ENCODE measurements at places on chromosomes 6 and 20.

DNA sequence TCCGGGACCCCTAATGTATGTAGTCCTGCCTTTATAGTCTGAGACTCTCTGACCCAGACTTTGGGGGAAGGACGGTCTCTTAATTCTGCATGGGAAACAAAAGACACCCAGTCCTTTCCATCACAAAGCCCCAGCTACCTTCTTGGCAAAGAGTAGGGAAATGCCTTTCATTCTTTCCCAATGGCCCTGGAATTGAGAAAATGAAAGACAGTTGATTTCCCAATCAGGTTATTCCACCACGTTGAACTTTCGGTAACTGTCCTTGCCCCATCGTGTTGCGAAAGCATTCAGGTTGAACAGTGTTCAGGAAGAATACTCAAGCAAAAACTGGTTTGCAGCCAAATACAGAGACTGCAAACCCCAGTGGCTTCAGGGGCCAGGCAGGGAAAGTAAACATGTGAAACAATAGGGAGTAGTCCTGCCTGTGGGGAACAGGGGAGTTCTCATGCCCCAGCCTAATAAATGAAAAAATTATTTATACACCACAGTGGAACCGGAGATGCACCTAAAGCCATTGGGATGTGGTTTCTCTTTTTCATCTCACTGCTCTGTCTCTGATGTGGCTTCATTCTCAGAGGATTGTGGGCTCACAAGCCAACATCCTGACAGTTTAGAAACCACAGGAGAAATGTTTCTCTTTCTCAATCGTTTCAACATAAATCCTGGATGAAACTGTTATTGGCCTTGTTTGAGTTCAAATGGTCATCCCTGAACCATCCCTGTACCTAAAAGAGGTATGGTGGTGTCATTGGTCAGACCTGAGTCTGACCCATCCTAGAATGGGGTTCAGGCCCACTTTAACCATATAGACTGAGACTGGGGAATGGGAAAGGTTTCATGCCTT, 44.2 kb upstream of the SLC9A8 start:
- DNase-seq: peak; percentile 27
- no peaks in the 10 kb centered on the region for H3K36me3 ChIP-seq
- peaks cover 30% of the 10 kb centered on the region for H3K4me1 ChIP-seq
- H3K27me3 ChIP-seq: peaks cover 59% of the 10 kb centered on the region
- no peak overlapping the region for H3K4me3 ChIP-seq
- H3K27ac ChIP-seq: no peak overlapping the region

DNA sequence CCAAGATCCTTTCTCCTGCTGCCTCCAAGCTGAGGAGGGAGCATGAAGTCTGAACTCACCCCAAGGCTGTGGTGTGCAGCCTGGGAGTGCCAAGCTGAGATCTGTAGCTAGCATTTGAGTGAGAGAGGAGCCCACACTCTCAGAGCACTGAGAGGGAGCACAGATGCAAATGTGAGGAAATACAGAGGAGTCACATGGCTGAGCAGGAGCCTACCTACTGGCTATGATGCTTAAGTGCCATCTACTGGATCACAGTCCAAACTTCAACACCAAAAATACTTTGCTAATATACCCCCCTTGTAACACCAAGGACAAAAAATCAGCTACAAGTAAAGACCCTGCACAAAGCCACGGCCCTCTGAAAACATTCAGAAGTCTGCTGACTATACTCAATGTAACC, 94.4 kb upstream of the IMPG1 start:
- H3K4me1 ChIP-seq: no peaks in the 10 kb centered on the region
- H3K27ac ChIP-seq: no peak overlapping the region
- no peaks in the 10 kb centered on the region for H3K36me3 ChIP-seq
- H3K4me3 ChIP-seq: no peak overlapping the region

DNA sequence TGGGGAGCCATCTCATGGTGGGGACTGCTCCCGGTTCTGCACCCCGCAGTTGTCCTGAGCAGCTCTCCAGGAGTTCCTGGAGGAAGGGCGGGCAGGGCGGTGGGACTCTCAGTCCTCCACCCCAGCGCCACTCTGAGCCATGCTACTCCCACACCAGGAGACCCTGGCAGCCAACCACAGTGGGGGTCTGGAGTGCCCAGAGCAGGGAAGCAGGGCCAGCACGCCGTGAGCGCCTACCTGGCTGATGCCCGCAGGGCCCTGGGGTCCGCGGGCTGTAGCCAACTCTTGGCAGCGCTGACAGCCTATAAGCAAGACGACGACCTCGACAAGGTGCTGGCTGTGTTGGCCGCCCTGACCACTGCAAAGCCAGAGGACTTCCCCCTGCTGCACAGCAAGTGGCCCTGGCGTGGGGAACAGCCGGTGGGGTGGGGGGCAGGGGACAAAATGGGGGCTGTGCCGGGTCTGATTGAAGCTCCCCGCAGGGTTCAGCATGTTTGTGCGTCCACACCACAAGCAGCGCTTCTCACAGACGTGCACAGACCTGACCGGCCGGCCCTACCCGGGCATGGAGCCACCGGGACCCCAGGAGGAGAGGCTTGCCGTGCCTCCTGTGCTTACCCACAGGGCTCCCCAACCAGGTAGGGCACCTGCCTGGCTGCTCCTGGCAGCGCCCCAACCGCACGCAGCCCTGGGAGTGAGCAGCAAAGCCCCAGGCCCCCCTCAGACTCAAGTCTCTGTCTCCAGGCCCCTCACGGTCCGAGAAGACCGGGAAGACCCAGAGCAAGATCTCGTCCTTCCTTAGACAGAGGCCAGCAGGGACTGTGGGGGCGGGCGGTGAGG, 1.6 kb upstream of the TNFRSF6B start:
- H3K36me3 ChIP-seq: peaks cover 7% of the 10 kb centered on the region
- no peak overlapping the region for H3K27ac ChIP-seq
- H3K4me3 ChIP-seq: no peak overlapping the region

GRCh38 chr6:79657238-79657637, 26.1 kb downstream of the SH3BGRL2 start:
- no peak for DNase-seq
- no peak overlapping the region for H3K4me3 ChIP-seq
- no peak overlapping the region for H3K27ac ChIP-seq
- peaks cover 7% of the 10 kb centered on the region for H3K4me1 ChIP-seq
- H3K27me3 ChIP-seq: no peaks in the 10 kb centered on the region
- peaks cover 12% of the 10 kb centered on the region for H3K36me3 ChIP-seq

DNA sequence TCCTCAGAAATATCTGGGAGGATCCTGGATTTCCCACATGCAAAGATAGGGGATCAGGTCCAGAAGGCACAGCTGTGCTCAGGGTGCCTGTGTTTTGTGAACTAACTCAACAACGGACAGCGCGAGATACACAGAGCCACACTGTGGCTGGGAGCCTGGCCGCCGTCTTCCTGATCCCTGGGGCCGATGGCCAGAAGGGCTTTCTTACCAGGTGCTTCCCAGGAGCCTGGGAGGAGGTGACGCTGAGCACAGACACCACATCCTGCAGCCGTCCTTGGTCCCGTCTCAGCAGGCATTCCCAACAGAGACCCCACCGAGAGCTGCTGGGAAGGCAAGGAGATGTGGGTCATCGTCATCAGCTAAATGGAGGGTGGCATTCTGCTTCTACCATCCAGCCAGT, 144.6 kb upstream of the AFDN start:
- H3K4me1 ChIP-seq: peaks cover 4% of the 10 kb centered on the region
- H3K27me3 ChIP-seq: peaks cover 67% of the 10 kb centered on the region
- DNase-seq: no peak
- no peaks in the 10 kb centered on the region for H3K36me3 ChIP-seq
- H3K4me3 ChIP-seq: no peak overlapping the region
- no peak overlapping the region for H3K27ac ChIP-seq

DNA sequence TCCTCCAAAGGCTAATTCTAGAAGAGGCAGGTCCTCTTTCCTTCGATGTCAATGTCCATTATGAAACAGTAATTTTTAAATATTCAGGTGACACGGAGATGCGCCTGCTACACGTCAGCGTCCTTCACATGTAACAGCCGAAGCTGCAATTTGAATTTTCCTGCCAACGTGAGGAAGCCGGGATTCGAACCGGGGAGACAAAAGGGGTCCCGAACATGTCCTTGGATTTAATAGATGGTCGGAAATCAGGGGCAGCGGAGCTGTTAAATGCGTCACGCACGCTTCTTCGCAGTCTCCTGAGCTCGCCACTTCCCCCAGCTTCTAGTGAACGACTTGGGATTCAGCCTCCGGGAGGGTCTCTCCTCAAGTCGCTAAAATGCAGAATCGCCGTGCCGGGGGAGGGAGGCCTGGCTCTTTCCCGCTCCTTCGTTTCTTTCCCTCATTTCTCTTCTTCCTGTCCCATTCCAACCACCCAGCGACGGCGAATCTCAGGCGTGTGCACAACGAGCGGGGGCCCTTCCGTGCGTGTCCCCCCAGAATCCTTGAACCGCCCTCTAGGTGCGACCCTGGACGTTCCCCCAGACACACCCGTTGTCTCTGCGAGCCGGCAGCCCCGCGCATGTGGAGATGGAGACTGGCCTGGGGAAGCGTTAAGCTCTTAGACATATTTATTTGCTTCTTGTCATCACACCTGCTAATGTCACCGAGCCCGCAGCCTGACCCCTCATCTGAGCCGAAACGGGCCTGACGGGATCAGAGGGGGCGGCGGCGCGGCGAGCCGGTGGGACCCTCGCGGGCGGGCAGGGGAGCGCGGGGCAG, 1.3 kb upstream of the FOXC1 start:
- no peaks in the 10 kb centered on the region for H3K36me3 ChIP-seq
- DNase-seq: no peak
- H3K27ac ChIP-seq: no peak overlapping the region
- peak overlapping the region; percentile 42 for H3K4me3 ChIP-seq
- peaks cover 64% of the 10 kb centered on the region for H3K27me3 ChIP-seq

DNA sequence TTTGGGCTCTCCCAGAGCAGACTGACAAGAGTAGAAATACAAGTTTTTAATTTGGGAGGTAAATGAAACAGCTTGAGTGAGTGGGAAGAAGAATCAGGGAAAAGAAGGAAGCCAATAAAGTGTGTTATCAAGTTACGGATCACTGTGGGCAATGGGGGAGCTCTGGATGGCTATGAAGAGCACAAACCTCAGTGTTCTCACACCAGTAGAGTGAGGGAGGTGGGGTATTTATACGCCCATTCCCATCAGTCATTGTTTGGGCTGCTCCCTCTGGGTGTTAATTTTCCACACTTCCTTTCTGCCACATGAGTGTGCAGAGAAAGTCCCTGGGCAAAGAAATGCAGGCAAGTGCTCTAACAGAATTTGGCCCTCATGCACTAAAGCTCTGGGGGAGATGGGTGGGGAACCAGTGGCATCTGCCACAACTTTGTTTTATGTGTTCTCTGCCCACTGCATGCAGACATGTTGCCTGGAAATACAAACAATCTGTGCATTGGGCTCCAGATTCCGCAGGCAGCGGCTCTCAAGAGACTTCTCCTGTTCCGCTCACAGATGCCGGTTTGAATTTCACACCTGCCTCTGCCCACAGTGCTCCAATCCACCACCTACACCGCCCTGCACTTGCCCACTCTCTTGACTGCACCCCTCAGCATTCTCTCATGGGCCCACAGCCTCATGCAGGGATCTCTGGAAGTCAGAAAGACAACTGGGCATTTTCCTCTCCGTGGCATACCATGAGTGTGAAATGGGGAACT, 211.1 kb upstream of the RNF24 start:
- H3K27me3 ChIP-seq: peaks cover 27% of the 10 kb centered on the region
- H3K4me3 ChIP-seq: no peak overlapping the region
- no peak for DNase-seq
- no peaks in the 10 kb centered on the region for H3K36me3 ChIP-seq

DNA sequence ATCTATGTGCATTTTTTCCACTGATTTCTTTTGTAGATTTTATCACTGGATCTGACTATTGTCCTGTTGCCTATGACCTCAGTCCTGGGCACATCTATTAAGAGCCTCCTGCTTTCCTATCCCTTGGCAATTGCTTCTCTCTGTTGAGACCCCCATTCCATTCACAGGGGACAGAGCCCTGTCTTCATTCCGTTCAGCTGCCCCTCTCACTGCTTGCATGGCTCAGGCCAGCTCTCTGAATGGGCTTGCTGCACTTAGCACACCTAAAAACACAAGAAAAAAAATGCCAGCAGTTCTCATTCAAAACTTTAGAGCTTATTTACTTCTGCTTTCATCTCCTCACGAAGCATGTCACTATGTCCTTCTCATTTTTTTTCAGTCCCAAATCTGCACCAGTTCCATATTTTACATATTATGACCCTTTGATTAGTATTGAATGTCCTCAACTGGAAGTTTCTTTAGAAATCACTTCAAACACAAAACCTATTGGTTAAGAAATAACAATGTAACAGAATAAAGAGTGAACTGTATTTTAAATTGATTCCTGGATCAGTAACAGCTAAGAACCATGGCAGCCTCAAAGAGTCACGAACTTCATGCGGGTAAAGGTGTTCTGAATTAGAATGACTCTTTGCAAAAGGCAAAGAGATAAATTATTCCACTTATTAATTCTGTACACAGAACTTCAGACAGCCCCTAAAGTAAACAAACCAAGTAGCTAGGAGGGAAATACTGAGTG, 616.5 kb downstream of the C6orf118 start:
- H3K4me3 ChIP-seq: no peak overlapping the region
- no peaks in the 10 kb centered on the region for H3K4me1 ChIP-seq
- no peaks in the 10 kb centered on the region for H3K36me3 ChIP-seq
- no peaks in the 10 kb centered on the region for H3K27me3 ChIP-seq

DNA sequence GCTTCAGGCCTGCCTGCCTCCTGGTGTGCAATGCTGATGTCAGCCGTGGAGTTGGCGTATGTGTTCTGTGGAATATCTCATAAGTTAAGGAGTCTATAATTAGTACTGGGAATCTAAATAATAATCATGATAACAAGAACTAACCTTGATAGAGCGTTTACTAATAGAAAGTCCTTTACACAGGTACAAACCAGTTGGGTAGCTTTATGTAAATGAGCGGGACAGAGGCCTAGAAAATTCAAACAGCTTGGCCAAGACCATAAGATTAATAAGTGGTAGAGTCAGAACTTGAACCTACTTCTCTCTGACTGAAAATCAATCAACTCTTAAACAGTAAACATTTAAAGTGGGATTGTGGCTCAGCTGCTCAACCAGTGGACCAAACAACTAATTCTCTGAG, 570.9 kb upstream of the AGPAT4 start:
- H3K27me3 ChIP-seq: no peaks in the 10 kb centered on the region
- no peak overlapping the region for H3K4me3 ChIP-seq
- H3K4me1 ChIP-seq: no peaks in the 10 kb centered on the region

DNA sequence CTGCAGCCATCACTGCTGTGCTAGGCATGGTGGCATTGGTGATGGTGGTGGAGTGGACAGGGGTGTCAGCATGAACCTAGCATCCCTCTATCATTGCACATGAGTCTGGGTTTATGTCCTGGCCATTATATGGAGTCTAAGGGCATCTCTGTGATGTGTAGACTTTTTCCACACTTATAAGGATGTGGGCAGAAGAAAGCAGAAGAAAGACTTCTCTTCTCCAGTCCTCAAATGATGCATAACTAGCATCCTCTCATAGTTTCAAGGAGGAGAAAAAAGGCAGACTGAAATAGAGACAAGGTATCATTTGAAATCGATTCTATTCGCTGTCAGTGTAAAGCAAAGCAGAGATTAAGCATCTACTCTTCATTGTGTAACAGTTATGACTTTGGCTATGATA, 140.0 kb upstream of the ATXN1 start:
- H3K4me3 ChIP-seq: no peak overlapping the region
- H3K4me1 ChIP-seq: no peaks in the 10 kb centered on the region
- H3K36me3 ChIP-seq: no peaks in the 10 kb centered on the region
- peaks cover 37% of the 10 kb centered on the region for H3K27me3 ChIP-seq
- H3K27ac ChIP-seq: no peak overlapping the region
- no peak for DNase-seq

Measured in activated naive CD4-positive, alpha-beta T cell treated with anti-CD3 and anti-CD28 coated beads for 36 hours (primary cell).